Stimulated activated CD4-positive, alpha-beta T cell treated with anti-CD3 and anti-CD28 coated beads, Interleukin-2, amount 100 ng/mL, for 48 hours (primary cell): ENCODE measurements at places on chromosomes 2 and 18.

DNA sequence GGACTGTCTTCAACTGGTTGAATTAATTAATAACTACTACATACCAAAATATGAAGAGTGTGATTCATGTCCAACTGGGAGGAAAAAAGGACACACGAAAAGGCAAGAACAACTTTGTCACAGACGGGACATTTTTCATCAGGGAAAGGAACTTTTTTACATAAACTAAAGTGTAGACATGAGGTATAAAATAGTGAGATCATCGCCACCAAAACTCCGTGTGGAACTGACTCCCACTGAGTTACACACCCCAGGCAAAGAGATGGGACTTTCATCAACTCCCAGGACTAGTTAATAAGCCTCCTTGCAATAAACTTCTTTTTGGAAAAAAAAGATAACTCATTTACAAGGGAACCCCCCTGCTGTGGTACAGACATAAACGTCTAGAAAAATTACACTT, 12.9 kb upstream of the NMI start:
- DNase-seq: no peak

DNA sequence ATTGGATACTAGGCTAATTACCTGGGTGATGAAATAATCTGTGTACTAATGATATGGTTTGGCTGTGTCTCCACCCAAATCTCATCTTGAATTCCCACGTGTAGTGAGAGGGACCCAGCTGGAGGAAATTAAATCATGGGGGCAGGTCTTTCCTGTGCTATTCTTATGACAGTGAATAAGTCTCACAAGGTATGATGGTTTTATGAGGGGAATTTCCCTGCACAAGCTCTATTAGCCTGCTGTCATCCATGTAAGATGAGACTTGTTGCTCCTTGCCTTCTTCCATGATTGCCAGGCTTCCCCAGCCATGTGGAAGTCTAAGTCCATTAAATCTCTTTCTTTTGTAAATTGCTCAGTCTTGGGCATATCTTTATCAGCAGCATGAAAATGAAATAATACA, 394.1 kb upstream of the SYT4 start:
- no peak for DNase-seq

DNA sequence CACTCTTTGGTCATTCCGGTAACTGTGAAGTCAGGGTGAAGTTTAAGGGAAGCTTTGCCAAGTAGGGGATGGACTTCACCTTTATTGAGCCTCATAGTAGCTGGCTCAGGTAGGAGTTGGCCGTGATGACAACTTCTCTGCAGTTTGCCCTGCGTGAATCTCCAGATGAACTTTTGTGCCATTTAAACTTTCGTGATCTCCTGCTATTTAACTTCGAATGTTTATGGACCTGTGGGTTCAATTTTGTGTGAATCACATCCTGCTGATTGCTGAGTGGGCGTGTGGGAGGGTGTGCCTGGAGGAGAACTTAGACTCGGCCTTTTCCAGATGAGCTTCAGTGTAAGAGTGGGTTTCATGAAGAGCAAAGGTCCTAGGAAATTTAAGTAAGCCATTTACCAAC, 4.2 kb downstream of the UGT1A1 start:
- no peak for DNase-seq

- no peak for DNase-seq
Measured at GRCh38 chr2:121596221-121597080, 52.8 kb downstream of the CLASP1 start.

GRCh38 chr18:31553800-31554199, 37.9 kb upstream of the TTR start:
- DNase-seq: no peak

DNA sequence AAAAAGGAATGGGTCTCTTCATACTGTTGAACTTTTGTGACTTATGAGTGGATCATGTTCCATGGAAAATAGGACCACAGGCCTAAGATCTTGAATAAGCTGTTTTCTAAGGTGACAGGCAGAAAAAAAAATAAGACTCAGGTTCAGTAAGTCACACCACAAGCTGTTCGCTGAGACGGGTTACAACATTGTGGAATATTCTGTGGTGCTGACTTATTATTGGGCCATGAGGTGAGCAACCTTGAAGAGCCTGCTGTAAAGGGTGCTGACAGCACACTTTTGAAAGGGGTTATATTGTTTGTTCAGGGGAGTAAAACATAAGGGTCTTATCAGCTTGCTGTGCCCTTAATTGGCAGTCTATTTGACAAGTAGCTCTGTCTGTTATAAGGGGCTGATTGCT, 439.8 kb upstream of the SLC14A2 start:
- no peak for DNase-seq

DNA sequence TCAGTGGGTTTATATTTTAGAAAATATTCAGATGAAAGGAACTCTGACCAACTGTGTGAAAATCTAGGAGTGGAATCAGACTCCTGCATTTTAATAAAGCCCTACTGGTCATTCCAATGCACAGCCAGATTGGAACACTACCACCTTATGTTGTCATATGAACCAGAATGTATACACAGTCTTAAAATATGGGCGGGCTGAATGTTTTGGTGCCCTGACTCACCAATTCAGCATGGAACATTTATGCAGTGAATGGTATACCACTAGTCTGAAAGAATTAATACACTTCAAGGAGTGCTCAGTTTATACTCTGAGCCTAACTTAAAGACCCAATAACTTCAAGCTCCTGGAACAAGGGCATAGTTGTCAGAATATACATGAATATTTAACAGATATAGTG, 280.9 kb upstream of the TCF4 start:
- DNase-seq: no peak

GRCh38 chr2:96186562-96186961, 22.1 kb downstream of the STARD7 start:
- no peak for DNase-seq

DNA sequence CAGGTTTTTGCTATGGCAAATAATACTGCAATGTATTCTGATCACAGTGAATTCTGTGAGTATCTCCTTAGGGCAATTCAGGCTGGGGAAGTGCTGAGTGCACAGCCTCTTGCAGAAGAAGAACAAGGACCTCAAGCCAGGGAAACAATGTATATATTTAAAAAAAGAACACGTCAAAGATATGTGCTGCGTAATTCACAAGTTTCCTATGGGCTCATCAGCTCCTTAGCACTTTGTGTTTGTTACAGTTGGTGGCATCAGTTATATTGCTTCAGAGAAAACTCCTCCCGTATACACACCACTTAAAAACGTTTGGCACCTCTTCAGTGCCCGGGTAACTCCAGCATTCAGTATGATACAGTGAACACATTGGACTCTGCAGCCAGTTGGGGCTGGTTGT, 16.5 kb upstream of the MARCO start:
- DNase-seq: no peak

DNA sequence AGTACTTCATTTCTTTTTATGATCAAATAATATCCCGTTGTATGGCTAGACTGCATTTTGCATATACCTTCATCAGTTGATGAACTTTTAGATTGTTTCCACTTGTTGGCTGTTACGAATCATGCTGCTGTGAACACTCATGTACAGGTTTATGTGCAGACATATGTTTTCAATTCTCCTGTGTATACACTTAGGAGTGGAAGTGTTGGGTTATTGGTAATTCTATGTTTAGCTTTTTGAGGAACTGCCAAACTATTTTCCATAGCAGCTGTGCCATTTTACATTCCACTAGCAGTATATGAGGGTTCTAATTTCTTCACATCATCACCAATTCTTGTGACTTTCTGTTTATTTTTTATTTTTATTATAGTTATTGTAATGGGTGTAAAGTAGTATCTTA, 32.1 kb upstream of the LCLAT1 start:
- no peak for DNase-seq

GRCh38 chr2:43417300-43417699, 178.5 kb downstream of the THADA start:
- no peak for DNase-seq

- no peak for DNase-seq
Measured at GRCh38 chr18:41537666-41538065, 417.4 kb upstream of the PIK3C3 start.

DNA sequence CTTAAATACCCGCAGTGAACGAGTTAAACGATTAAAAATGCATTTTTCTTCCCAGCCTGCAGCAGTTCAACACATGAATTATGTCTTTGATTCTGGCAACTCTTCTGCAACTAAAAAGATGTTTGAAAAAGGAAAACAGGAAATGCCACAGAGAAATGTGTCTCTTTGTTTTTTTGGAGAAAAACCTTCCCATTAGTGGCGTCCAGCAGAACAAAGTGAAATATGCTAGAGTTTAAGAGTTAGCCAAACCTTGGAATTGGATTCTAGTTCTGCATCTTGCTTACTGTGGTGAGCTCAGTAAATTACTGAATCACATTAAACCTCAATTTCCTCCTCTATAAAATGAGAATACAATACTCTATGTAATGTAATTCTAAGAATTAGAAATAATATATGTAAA, 900.2 kb upstream of the ACVR2A start:
- DNase-seq: no peak

GRCh38 chr18:14916181-14916580, 168.2 kb downstream of the ANKRD30B start:
- no peak for DNase-seq

- DNase-seq: no peak
Measured at GRCh38 chr2:105432749-105433148, 33.9 kb upstream of the FHL2 start.

DNA sequence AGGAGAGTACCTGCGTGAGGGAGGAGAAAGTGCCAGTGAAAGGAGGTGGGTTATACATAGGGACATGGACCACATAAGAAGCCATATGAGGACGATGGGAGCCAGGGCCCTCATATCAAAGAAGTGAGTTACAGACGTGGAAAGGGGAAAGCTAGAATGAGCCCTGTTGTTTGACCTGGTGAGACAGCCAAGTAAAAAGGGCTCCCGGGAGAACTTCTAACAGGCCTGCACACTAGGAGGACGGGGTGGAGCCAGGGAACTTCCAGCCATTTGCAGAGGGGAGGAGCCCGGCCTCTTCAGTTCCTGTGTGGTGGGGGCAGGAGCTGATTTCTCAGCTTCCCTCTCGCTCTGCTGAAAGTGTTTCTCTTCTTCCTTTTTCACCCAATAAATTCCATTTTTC, 84.1 kb upstream of the SLC66A3 start:
- DNase-seq: no peak

GRCh38 chr2:168152902-168153530, 94.4 kb downstream of the STK39 start:
- DNase-seq: no peak

GRCh38 chr2:163062524-163062923, 224.0 kb upstream of the KCNH7 start:
- no peak for DNase-seq

DNA sequence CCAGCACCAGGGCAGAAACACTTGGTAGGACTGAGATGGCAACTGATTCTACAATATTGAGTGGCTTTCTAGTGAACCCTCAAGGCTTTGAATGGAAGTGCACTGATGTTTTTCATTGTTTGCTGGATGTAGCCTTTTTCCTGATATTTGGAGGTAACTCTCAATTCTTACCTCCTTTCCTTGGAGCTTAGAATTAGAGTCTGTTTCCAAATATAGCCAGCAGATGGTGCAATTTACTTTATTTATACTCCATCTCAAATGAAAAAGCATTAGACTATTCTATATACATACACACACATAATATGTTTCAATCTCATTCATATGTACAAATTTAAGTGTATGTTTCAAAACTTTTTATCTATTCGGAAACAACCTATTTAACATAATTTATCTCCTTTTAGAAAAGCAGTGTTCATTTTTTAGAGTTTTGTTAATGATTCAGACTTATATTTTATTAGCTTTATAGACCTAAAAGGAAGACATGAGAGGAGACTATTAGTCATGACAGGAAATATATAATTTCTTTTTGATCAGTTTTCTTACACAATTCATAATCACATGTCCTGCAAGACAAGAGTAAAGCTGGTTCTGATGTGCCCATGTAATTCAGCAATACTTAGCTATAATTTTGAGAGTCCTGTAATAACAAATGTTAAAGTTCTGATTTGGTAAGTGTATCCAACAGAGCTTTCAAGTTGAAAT, 124.8 kb downstream of the NUP35 start:
- no peak for DNase-seq

- no peak for DNase-seq
Measured at GRCh38 chr2:101698844-101699754, 1.6 kb downstream of the MAP4K4 start.

DNA sequence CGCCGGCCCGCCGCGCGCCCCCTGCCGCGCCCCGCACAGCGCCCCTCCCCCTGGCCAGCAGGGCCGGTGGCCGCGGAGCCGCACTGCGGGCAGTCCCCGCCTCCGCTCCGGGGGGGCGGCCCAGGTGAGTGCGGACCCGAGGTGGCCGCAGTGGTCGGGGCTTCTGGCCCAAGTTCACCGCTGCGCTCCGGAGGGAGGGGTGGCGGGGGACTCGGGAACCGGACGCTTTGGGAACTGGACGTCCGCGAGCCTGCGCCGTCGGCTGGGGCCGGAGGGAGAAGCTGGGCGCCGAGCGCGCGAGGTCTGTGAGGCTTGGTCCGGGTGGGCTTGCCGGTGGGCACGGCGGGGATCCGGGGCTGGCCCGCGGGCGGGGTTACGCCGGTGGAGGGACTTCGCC, 591 bp upstream of the LDLRAD4 start:
- DNase-seq: no peak

- DNase-seq: no peak
Measured at GRCh38 chr18:44588508-44588907, 92.2 kb upstream of the SETBP1 start.

DNA sequence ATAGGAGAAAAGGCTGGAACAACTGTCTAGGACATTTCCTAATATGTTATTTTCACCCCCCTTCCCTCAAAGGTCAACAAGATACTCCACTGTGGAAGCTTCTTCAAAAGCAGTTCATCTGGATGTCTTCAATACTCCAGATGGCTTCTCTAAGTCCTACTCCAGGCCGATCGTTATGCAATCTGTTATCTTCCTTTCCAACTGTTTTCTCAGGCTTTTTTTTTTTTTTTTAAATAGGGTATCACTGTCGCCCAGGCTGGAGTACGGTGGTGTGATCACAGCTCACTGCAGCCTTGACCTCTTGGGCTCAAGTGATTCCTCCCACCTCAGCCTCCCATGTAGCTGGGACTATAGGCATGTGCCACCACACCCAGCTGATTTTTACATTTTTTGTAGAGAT, 26.3 kb downstream of the ATP8B1 start:
- no peak for DNase-seq
